ENCODE measurements at places on chromosomes 7 and 10. TPM values are rescaled to one million over a fixed set of nuclear protein-coding genes. Genes with fewer than 3 reads are reported as not detected.
A peak's percentile ranks its signal among the peaks of the same experiment; 100 is the strongest.

DNA sequence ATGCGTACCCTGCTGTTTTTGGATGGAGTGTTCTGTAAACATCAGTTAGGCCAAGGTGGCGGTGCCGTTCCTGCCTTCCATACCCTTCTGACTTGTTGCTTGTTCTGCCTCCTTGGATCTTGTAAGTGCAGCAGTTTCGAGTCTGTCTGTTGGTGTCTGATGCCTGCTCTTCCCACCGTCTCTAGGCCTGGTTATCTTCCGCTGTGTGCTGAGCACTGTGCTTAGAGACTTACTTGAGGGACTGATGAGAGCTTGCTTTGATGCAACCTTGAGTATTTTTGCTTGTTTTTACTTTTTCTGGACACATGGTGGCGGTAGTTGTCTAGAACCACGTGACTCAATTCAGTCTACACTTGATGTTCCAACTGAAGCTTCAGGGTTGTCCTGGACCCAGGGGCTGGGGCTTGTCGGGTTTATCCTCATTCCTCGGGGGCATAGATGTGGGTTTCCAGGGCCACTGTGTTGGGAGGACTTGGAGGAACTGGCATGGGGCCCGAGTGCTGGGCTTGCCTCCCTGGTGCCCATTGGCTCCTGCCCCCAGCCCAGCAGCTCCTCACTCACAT is 14.4 kb upstream of the SPRN start:
- H3K4me1 ChIP-seq: peaks cover 3% of the 10 kb centered on the region
- DNase-seq: peak; percentile 45
- H3K36me3 ChIP-seq: no peaks in the 10 kb centered on the region
- no peak overlapping the region for H3K4me3 ChIP-seq
- no peaks in the 10 kb centered on the region for H3K27me3 ChIP-seq
- H3K27ac ChIP-seq: no peak overlapping the region

DNA sequence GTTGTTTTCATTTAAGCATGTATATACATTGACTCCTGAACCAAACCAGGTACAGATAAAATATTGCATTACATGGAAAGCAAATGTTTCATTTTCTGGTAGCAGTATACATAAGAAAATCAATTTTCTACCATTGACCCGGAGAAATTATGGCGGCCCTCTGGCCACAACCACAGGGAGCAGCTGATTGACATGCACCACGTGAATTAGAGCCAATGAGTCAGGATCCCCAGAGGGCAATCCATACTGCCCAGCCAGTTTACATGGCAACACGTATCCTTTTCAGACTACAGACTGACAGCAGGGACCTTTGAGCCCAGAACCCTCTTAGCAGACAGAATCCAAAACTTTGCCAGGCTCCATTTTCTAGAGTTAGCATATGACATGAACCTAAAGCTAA is 272.2 kb upstream of the NEBL start:
- H3K4me1 ChIP-seq: peaks cover 39% of the 10 kb centered on the region
- H3K27me3 ChIP-seq: no peaks in the 10 kb centered on the region
- H3K27ac ChIP-seq: no peak overlapping the region
- no peaks in the 10 kb centered on the region for H3K36me3 ChIP-seq

GRCh38 chr10:131579251-131580071 is 267.9 kb upstream of the TCERG1L start:
- DNase-seq: no peak
- H3K27me3 ChIP-seq: no peaks in the 10 kb centered on the region
- H3K27ac ChIP-seq: no peak overlapping the region
- H3K4me3 ChIP-seq: no peak overlapping the region
- no peaks in the 10 kb centered on the region for H3K36me3 ChIP-seq
- H3K4me1 ChIP-seq: no peaks in the 10 kb centered on the region

MYL10 gene
- not detected for total RNA-seq

GRCh38 chr7:5303061-5303460 is 20.3 kb downstream of the SLC29A4 start:
- no peak overlapping the region for H3K27ac ChIP-seq
- H3K36me3 ChIP-seq: no peaks in the 10 kb centered on the region
- no peak overlapping the region for H3K4me3 ChIP-seq
- no peaks in the 10 kb centered on the region for H3K27me3 ChIP-seq
- no peaks in the 10 kb centered on the region for H3K4me1 ChIP-seq

DNA sequence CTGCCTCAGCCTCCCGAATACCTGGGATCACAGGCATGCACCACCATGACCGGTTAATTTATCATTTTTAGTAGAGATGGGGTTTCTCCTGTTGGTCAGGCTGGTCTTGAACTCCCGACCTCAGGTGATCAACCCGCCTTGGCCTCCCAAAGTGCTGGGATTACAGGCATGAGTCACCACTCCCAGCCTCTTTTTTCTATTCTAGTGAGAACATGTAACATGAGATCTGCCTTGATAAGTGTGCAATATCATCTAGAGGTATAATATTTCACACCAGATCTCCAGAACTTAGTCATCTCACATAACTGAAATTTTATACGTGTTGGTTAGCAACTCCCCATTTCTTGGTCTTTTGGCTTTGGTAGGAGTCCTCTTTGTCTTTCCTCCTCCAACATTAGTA is 656.9 kb downstream of the CNTNAP2 start:
- no peak overlapping the region for H3K27ac ChIP-seq
- H3K27me3 ChIP-seq: no peaks in the 10 kb centered on the region
- no peak overlapping the region for H3K4me3 ChIP-seq
- no peak for DNase-seq
- H3K4me1 ChIP-seq: no peaks in the 10 kb centered on the region

DNA sequence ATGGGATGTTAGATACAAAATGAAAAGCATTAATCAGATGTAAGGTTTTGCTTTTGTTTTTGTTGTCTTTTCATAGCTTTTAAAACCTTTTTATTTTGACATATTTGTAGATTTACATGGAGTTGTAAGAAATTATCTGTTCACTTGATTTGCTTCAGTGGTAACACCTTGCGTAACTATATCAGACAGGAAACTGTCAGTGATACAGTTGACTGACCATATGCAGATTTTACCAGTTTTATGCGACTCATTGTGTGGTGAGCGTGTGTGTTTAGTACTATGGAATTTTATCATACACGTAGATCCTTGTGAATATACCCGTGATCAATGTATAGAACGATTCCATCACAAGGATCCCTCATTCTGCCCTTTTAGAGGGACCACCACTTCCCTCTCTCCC is 701.4 kb downstream of the SUGCT start:
- DNase-seq: no peak
- no peaks in the 10 kb centered on the region for H3K27me3 ChIP-seq
- no peak overlapping the region for H3K4me3 ChIP-seq
- no peaks in the 10 kb centered on the region for H3K4me1 ChIP-seq
- H3K27ac ChIP-seq: no peak overlapping the region

DNA sequence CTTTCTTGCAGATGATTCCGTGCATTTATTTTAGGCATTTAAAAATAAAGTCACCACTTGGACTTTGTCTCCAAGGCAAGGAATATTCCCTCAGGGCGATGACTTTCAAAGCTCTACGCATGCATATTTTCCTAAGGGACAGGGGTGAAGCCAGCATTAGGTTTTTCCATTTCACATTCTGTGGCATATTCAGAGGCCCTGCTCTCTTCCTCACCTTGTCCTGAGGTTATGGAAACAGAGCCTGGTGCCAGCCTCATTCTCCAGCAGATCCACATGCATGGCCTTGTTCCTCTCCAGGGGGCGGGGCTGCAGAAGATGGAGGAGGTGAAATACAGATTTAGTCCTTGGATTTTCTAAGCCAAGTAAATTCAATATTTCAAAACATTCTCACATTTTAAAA is 11.6 kb upstream of the LYZL1 start:
- no peaks in the 10 kb centered on the region for H3K36me3 ChIP-seq
- H3K4me1 ChIP-seq: peaks cover 25% of the 10 kb centered on the region
- DNase-seq: peak; percentile 58
- H3K27me3 ChIP-seq: no peaks in the 10 kb centered on the region
- no peak overlapping the region for H3K4me3 ChIP-seq
- H3K27ac ChIP-seq: no peak overlapping the region

DNA sequence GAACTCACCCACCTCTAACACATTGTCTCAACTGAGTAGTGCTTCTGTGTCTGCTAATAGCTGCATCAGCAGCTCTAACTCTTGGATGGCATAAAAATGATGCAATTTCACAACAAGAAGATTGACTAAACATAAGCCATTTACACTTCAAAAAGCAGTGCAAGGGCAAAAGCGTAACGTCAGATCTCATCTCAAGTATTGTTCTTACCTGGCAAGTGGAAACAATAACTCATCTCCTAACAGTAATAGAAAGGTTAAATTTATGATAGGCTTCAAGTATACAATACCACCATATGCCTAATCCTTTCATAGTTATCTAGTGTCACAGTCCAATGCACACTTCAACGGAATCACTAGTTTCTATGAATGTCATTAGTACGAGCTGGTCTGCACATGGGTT is 14.8 kb downstream of the TPK1 start:
- no peaks in the 10 kb centered on the region for H3K36me3 ChIP-seq
- no peaks in the 10 kb centered on the region for H3K27me3 ChIP-seq
- peak overlapping the region; percentile 67 for H3K27ac ChIP-seq
- no peak overlapping the region for H3K4me3 ChIP-seq
- H3K4me1 ChIP-seq: peaks cover 73% of the 10 kb centered on the region

DNA sequence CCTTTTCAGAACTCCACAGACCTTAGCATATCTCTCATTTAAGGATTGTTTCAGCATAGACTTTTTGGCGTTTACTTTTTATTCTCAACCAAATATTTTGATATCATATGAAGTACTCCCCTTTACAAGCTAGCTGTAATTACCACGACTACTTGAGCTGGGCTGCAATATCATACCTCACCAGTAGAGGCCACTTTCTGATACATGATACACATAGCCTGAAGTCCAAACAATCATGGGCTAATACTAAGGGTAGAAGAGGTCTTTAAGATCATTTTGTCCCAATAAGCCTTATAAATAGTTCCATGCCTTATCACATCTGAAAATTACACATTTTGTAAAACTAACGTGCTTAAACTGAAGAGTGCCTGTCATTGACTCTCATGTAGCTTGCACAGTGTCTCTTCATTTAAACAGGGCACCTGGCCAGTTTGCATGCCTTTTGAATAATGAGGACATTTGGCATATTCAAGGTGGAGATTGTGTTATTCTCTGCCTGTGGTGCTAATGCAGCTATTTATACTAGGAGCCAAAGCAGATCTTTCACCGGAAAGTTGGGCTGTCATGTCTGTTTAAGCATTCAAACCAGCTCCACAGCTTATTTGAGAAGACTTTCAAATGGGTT is 403.7 kb upstream of the ZMIZ1 start:
- no peaks in the 10 kb centered on the region for H3K27me3 ChIP-seq
- H3K36me3 ChIP-seq: no peaks in the 10 kb centered on the region
- no peak overlapping the region for H3K4me3 ChIP-seq
- DNase-seq: no peak
- H3K4me1 ChIP-seq: no peaks in the 10 kb centered on the region

HTRA1 gene
- total RNA-seq: 0.70 TPM

- no peak overlapping the region for H3K27ac ChIP-seq
- H3K36me3 ChIP-seq: no peaks in the 10 kb centered on the region
- no peaks in the 10 kb centered on the region for H3K27me3 ChIP-seq
- H3K4me1 ChIP-seq: 0 out of 2 replicates have a peak, but pooled peaks cover 9% of the 10 kb centered on the region
- DNase-seq: no peak
- no peak overlapping the region for H3K4me3 ChIP-seq
Measured at GRCh38 chr10:93741367-93741766, 16.4 kb upstream of the LGI1 start.

PIP gene
- not detected for total RNA-seq

DNA sequence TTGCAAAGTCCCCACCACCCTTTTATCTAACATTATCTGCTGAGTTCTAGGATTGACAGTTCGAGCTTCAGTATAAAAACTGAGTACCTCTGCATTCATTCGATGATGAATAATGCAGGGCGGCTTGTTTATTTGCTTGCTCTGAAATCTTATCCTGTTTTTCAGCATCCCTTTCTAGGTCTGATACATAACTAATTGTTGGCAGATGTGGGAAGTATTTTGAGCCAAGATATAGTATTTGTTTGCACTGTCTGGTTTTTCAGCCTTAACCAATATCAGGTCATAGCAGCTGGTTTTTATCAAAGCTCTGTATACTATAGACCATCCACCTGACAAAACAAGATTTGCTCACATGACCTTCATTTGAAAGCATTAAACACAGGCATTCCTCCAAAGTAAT is 161.4 kb downstream of the TFEC start:
- H3K27me3 ChIP-seq: no peaks in the 10 kb centered on the region
- no peak for DNase-seq
- H3K27ac ChIP-seq: no peak overlapping the region
- no peaks in the 10 kb centered on the region for H3K36me3 ChIP-seq
- H3K4me3 ChIP-seq: no peak overlapping the region
- H3K4me1 ChIP-seq: no peaks in the 10 kb centered on the region

GRCh38 chr10:24010436-24010970 is 198.4 kb upstream of the KIAA1217 start:
- H3K27ac ChIP-seq: peak overlapping the region; percentile 82
- H3K27me3 ChIP-seq: no peaks in the 10 kb centered on the region
- no peaks in the 10 kb centered on the region for H3K36me3 ChIP-seq
- H3K4me3 ChIP-seq: no peak overlapping the region
- H3K4me1 ChIP-seq: peaks cover 25% of the 10 kb centered on the region
- DNase-seq: no peak

GRCh38 chr10:103506061-103506460 is 12.6 kb downstream of the NEURL1 start:
- H3K27me3 ChIP-seq: no peaks in the 10 kb centered on the region
- H3K4me1 ChIP-seq: peaks cover 2% of the 10 kb centered on the region
- H3K27ac ChIP-seq: no peak overlapping the region
- DNase-seq: no peak
- no peak overlapping the region for H3K4me3 ChIP-seq

DNA sequence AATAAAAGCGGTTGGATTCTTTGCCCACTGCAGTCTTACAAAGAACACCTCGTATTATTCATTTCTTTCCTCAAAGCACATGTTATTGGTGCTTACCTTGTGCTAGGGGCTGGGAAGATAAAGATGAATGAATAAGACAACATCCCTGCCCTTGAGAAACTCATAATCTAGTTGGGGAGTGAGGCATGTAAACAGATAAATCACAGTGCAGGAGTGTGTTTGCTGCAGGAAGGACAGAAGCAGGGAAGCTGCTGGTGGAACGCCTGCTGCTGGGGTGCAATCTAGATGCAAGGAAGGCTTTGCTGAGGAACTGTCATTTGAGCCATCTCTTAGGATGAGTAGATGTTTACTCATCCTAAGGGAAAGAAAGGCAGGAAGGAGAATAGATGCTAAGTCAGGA is 135.6 kb downstream of the TMEM178B start:
- H3K4me1 ChIP-seq: no peaks in the 10 kb centered on the region
- H3K36me3 ChIP-seq: no peaks in the 10 kb centered on the region
- peaks cover 1% of the 10 kb centered on the region for H3K27me3 ChIP-seq
- H3K27ac ChIP-seq: no peak overlapping the region
- no peak overlapping the region for H3K4me3 ChIP-seq
- no peak for DNase-seq

GRCh38 chr10:58590152-58590840 is 77.6 kb downstream of the BICC1 start:
- no peaks in the 10 kb centered on the region for H3K27me3 ChIP-seq
- no peak for DNase-seq
- H3K4me3 ChIP-seq: no peak overlapping the region
- H3K36me3 ChIP-seq: peaks cover 6% of the 10 kb centered on the region
- H3K27ac ChIP-seq: no peak overlapping the region
